ENCODE measurements at places on chromosomes 6 and 20. TPM values are rescaled to one million over a fixed set of nuclear protein-coding genes. Genes with fewer than 3 reads are reported as not detected.

The DACT2 gene
- 2.5 TPM for total RNA-seq

GRCh38 chr20:36463212-36464061, 77.9 kb upstream of the MYL9 start:
- H3K27ac ChIP-seq = peak overlapping the region; percentile 91
- peaks cover 56% of the 10 kb centered on the region for H3K4me1 ChIP-seq
- H3K27me3 ChIP-seq = no peaks in the 10 kb centered on the region
- no peak for DNase-seq

DNA sequence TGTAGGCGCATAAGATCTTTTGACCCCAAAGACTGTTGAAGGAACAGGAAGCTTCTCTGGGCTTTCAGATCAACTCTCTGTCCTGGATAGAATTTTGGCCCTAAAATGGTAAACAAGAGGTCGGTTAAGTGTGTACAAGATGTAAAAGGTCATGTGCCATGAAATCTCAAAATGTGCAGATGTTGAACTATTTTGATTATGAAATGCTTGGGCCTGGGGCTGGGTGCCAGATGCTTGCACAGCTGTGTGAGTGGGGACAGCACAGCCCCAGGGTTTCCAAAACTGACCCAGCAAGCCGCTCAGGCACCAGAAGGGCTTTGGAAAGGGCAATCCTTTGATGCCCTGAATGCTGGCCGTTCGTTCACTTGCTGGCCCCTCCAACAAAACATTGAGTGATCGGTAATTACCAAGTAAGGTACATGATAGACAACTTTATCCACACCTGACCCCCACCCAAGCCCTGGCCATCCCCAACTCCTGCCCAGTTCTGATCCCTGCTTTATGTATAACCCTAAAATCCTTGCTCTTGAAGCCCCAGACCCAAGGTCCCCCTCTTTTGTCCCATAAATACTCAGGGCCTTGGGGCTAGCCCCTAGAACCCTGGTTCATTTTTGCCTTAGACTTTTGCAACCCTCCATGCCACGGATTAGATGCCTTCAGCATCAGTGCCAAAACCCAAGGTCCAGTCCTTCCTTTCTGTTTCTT, 1.9 kb downstream of the TMEM239 start:
- H3K36me3 ChIP-seq = no peaks in the 10 kb centered on the region
- peaks cover 36% of the 10 kb centered on the region for H3K27me3 ChIP-seq
- no peak overlapping the region for H3K27ac ChIP-seq

The KHDC1L gene
- not detected for total RNA-seq

The LAMA4 gene
- 134 TPM for total RNA-seq

DNA sequence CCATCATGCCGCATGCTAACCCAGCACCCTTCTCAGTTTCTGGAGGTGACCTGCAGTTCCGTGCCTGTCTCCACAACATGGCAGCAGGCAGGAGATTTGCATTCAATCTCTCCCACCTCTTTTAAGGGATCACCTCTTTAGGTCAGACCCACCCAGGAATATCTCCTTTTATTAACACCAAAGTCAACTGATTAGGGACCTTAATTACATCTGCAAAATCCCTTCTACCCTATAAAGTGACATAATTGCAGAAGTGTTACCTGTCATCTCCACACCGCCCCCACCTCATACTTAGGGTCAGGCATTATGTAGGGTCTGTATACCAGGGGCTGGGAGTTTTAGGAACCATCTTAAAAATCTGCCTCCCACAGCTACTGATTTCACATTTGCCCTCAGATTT, 267.5 kb downstream of the TMEM242 start:
- peaks cover 19% of the 10 kb centered on the region for H3K4me1 ChIP-seq
- H3K4me3 ChIP-seq = no peak overlapping the region
- H3K27ac ChIP-seq = no peak overlapping the region

DNA sequence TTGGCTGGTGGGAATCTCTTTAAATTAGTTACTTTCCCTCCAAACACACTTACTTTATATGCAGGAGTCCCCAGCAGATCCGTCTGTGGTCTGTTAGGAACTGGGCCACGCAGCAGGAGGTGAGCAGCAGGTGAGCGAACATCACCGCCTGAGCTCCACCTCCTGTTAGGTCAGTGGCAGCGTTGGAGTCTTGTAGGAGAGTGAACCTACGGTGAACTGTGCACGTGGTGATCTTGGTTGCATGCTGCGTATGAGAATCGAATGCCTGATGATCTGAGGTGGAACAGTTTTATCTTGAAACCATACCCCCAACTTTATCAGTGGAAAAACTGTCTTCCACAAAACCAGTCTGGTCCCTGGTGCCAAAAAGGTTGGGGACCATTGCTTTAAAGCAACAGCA, 5.0 kb downstream of the SERPINB6 start:
- peak overlapping the region; percentile 43 for H3K27ac ChIP-seq
- H3K4me1 ChIP-seq = peaks cover 26% of the 10 kb centered on the region
- peaks cover 7% of the 10 kb centered on the region for H3K36me3 ChIP-seq
- no peaks in the 10 kb centered on the region for H3K27me3 ChIP-seq

- H3K27ac ChIP-seq = no peak overlapping the region
- H3K36me3 ChIP-seq = no peaks in the 10 kb centered on the region
- H3K4me3 ChIP-seq = no peak overlapping the region
- DNase-seq = no peak
- no peaks in the 10 kb centered on the region for H3K4me1 ChIP-seq
Measured at GRCh38 chr20:24360531-24360930, 108.9 kb upstream of the SYNDIG1 start.

GRCh38 chr20:18739751-18740166, 73.8 kb upstream of the SCP2D1 start:
- H3K4me3 ChIP-seq = no peak overlapping the region
- H3K36me3 ChIP-seq = peaks cover 7% of the 10 kb centered on the region
- DNase-seq = no peak
- H3K27ac ChIP-seq = no peak overlapping the region
